Cardiac muscle cell (in vitro differentiated cells and primary cell): ENCODE measurements at places on chromosomes 4 and X.

DNA sequence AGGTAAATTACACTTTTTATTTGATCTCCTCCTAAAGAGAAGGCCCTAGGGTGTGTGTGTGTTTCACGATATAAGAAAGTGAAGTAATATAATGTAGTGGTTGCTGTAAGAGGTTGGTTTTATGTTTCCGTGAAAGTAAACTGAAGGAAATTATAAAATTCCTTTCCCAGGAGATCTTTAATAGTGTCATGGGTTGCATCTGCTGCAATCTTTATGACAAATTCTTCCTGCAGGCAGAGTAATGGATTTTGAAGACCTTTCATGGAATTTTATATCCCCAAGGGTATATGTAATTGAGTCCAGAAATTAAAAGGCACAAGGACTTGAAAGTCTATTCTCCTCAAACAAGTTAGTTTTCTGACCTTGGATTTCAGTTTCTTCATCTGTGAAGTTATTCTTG is 538.6 kb downstream of the ANKRD50 start:
- no peak for DNase-seq

DNA sequence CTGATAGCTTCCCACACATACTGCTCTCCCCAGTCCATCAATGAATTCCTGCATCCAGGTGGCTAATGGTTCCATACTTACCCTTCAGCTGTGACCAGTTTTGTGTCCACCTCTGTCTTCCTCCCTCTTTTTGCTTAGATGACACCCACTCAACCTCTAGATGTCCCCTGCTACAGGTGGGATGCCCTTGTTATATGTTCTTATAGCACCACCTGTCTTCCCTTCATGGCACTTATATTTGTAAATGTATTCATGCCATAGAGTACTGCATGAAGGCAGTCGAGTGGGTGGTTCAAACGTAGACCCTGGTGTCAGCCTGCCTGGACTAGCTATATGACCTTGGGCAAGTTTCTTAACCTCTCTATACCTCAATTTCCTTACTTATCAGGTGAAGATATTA is 6.5 kb upstream of the USP46 start:
- no peak for DNase-seq

- DNase-seq = no peak
These were observed 703.3 kb upstream of the FRG1 start for GRCh38 chr4:189237340-189237739.

- DNase-seq = no peak
These were observed 25.4 kb downstream of the ELOVL6 start for GRCh38 chr4:110172972-110173371.

GRCh38 chr4:8099981-8100464 is 58.6 kb downstream of the ABLIM2 start:
- DNase-seq = peak; percentile 45

GRCh38 chrX:154459832-154460231 is 1.8 kb downstream of the PLXNA3 start:
- DNase-seq = no peak

DNA sequence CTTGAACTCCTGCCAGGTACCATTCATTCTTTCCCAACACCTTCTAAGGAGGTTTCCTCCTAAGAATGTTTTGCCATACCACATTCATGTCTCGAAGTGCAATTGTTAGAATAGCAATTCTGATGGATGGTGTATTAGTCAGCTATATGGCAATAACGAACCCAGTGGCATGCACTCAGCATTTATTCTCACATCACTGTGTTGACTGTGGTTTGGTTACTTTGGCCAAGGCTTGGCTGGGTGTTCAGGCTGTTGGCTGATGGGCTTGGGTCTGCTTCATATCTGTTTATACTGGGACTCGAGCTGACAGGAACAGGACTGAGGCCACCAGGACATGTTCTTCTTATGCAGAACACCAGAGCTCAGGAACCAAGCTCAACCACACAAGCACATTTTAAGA is 31.7 kb downstream of the PSAPL1 start:
- no peak for DNase-seq

DNA sequence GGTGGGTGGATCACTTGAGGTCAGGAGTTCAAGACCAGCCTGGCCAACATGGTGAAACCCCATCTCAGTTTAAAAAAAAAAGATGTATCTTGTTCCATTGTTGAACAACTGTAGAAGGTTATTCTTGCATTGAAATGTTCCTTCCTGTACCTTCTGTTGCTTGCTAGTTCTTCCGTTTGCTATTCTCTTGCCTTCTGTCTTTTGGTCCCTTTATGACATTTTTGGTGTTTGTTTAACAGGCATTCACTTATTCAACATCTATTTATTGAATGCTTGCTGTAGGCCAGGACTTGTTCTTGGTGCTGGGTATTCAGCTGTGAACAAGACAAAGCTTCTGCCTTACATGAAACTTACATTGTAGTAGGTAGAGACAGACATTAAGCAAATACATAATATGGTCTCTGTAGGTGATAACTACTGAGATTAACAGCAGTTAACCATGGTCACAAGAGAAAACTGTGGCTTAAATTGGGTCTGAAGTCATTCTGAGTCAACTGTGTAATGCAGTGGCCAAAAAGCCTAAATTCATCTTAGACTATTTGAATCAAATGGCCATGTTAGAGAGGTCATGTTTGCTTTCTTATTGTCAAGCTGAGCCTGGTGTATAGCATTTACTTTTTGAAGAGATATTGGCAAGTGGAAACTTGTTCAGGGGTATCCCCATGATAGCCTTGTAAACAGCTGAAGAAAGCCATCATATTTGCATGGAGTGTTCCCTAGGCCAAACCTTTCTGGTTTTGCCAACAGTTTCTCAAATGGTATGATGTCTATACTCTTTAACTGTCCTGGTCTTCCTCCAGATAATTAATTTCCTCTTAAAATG is 35.6 kb downstream of the GAB1 start:
- DNase-seq = no peak

DNA sequence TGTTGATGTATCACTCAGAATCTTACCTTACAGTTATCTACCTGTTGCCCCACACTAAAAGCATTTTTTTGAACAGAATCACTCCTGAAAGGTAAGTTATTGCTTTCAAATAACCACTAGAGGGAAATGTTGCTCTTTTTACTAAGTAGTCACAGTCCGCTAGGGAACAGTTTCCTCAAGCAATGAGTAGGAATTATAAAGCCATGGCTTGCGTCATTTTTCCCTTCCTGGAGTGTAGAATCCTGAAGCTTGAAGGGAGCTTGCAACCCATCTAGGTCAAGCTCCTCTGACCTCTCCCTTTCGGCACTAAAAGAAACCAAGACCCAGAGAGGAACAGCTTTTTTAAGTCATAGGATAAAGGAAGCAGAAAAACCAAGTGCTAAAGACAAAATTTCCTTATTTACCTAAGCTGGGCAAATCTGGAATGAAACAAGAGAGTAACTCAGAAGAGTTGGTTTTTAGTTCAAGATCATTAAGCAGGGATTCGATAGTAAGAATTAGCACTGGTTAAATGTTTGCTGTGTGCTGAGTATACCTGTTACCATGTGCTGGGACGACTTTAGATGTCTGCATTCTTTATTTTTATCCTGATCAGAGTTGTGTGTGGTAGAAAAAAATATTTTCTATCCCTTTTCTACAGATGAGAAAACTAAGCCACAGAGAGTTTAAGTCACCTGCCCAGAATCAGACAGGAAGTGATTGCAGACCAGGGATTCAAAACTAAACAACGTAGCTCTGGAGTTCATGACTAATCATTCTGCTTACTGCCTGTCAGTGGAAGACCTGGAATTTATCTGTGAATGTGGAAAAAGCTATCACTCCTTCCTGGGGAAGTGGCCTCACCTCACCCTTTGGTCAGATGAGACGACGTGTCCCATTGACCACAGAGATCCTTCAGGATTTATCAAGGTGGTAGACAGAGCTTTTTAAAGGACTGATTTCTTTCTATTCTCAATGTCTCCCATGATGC is 631.5 kb downstream of the RAB28 start:
- DNase-seq = peak; percentile 78

- DNase-seq = no peak
These were observed 23.4 kb upstream of the ACSL1 start for GRCh38 chr4:184849185-184849584.

- no peak for DNase-seq
These were observed 101.6 kb downstream of the FAM193A start for GRCh38 chr4:2637956-2638552.
